ENCODE measurements at places on chromosomes 1 and 21.

DNA sequence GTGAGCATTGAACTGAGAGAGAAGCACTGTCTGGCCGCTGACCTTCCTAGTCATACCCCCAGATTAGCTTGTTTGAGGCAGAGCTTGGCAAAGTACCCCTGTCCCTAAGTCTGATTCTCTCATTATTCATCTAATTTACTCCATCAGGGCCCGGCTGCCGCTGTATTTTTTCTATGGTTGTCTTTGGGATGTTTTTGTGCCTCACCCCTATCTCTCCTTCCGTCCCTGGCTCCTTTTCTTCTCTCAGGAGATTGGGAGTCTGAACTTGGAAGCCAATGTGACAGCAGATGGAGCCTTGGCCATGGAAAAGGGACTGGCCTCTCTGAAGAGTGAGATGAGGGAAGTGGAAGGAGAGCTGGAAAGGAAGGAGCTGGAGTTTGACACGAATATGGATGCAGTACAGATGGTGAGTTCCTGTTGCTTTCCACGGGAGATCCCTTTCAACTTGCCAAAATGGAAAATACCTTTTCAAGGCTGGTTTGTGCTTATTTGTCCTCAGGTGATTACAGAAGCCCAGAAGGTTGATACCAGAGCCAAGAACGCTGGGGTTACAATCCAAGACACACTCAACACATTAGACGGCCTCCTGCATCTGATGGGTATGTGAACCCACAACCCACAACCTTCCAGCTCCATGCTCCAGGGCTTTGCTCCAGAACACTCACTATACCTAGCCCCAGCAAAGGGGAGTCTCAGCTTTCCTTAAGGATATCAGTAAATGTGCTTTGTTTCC is 53.9 kb downstream of the LAMC2 start:
- no peak for DNase-seq

- no peak for DNase-seq
Measured at GRCh38 chr1:31413405-31414001, 490 bp downstream of the SERINC2 start.

DNA sequence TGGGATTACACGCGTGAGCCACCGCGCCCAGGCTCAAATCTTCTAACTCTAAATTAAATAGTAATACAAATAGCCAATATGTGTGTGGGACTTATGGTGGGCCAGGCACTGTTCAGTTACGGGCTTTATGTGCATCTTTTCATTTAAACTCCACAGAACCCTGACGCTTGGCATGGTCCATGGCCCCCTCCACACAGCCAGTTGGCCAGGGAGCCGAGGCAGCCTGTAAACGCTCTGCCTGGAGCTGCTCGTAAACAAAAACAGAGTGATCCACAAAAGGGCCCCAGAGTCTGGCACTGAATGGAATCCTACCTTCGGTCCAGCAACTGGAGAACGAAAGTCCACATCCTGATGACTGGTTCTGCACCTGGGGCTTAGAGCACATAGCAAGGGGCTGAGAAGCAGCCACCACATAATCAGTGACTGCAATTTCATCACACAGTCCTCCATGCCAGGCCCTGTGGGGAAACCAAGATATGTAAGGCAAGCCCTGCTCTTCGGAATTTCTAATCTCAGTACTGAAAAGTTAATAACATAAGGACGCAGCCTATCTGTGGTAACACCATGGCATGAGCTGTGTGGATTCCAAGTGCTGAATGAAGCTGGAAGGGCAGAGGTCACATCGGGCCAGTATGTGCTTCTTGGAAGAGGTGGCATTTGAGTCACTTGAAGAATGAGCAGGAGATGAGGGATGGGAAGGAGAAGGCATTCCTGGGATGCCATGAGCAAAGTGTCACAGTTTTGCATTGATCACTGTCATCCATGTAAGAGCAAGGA is 13.5 kb upstream of the ADAMTSL4 start:
- DNase-seq: no peak

DNA sequence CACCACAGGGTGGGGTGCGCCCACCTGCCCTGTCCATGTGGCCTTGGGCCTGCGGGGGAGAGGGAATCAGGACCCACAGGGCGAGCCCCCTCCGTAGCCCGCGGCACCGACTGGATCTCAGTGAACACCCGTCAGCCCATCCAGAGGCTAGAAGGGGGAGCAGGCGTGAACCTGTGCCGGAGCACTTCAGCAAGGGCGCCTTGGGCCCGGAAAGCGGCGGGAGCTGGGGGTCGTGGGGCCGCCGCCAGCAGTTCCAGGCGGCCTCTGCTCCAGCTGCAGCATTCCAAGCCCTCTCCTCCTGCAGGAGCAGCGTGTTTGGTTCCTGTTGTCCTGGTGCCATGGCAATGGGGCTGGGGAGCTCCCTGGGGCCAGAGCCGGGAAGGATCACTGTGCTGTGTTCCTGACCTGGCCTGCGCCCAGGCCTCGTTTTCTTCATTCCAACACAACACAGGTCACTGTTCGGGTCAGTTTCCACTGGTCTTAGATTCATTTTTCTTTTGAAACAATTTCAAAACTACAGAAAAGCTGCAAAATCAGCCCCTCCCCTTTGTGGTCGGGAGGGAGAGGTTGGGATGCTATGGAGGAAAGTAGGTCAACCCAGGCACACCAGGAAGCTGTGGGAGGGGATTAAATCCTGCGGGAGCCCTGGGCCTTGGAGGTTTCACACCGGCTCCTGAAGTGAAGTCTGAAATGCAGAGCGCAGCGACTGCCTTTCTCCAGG is 18.8 kb downstream of the SLX9 start:
- no peak for DNase-seq

GRCh38 chr1:176330782-176331181 is 123.7 kb upstream of the COP1 start:
- no peak for DNase-seq

DNA sequence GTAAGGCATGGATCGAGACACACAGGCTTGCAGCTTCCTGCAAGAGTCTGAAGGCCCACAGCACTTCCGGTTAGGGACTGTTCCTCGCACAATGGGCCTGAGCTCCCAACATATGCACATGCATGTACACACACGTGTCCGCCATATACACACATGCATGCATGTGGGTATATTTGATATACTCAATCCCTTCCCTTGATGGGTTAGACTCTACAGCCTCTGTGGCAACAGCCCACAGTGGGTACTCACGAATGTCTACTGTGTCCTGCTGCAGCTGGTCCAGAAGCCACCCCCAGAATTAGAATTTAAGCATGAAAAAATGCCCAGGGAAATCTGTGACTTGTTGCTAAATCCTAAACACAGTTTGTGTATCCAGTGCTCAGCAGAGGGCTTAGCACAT is 9.9 kb downstream of the F3 start:
- DNase-seq: no peak

DNA sequence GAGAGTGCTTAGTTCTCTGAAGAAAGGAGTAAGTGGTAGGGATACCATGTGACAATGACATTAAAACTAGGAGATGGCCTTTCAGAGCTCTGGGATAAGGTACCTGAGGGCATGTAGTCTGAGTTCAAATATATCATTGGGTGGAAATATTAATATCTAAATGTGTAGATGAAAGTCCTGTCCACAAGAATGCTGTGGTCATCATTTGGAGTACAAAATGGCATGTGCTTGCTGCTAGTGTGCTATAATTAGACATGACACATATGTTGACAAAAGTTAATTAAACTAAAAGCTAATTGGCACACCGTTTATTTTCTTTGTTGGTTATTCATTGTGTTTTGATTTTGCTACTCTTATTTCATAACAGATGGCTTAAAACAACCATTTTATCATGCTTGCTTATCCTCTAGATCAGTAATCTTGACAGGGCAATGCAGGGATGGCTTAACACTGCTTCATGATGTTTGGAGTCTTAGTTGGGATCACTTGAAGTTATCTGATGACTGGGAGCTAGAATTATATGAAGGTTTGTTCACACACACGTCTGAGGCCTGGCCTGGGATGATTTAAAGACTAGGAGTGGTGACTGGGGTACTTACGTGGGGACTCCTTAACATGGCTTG is 31.0 kb downstream of the CC2D1B start:
- no peak for DNase-seq

- DNase-seq: no peak
Measured at GRCh38 chr1:3062616-3063378, 6.2 kb upstream of the PRDM16 start.

GRCh38 chr1:212722270-212722957 is 22.8 kb upstream of the BATF3 start:
- no peak for DNase-seq

GRCh38 chr1:15171271-15171908 is 17.8 kb downstream of the TMEM51 start:
- no peak for DNase-seq

- DNase-seq: no peak
Measured at GRCh38 chr1:18262726-18263125, 155.1 kb downstream of the IGSF21 start.
